ENCODE measurements at places on chromosomes 6 and 20. TPM values are rescaled to one million over a fixed set of nuclear protein-coding genes. Genes with fewer than 3 reads are reported as not detected.

SLC16A10 gene
- 0.57 TPM for total RNA-seq

PAK5 gene
- 0.17 TPM for total RNA-seq

OXT gene
- total RNA-seq, result not detected

BTN2A1 gene
- total RNA-seq, result 22.9 TPM

SH3BGRL2 gene
- 32.8 TPM for total RNA-seq

TRIM31 gene
- 1.3 TPM for total RNA-seq

RIMS4 gene
- total RNA-seq, result 1.2 TPM

SCUBE3 gene
- total RNA-seq, result 8.8 TPM

LIME1 gene
- total RNA-seq, result 12.1 TPM

PRL gene
- total RNA-seq, result not detected

CST4 gene
- total RNA-seq, result not detected

OR2H1 gene
- not detected for total RNA-seq

KCNK16 gene
- not detected for total RNA-seq

Data from esophagus muscularis mucosa (tissue), 4 donors.